ENCODE measurements at places on chromosomes 16 and 17. TPM values are rescaled to one million over a fixed set of nuclear protein-coding genes. Genes with fewer than 3 reads are reported as not detected.

DNA sequence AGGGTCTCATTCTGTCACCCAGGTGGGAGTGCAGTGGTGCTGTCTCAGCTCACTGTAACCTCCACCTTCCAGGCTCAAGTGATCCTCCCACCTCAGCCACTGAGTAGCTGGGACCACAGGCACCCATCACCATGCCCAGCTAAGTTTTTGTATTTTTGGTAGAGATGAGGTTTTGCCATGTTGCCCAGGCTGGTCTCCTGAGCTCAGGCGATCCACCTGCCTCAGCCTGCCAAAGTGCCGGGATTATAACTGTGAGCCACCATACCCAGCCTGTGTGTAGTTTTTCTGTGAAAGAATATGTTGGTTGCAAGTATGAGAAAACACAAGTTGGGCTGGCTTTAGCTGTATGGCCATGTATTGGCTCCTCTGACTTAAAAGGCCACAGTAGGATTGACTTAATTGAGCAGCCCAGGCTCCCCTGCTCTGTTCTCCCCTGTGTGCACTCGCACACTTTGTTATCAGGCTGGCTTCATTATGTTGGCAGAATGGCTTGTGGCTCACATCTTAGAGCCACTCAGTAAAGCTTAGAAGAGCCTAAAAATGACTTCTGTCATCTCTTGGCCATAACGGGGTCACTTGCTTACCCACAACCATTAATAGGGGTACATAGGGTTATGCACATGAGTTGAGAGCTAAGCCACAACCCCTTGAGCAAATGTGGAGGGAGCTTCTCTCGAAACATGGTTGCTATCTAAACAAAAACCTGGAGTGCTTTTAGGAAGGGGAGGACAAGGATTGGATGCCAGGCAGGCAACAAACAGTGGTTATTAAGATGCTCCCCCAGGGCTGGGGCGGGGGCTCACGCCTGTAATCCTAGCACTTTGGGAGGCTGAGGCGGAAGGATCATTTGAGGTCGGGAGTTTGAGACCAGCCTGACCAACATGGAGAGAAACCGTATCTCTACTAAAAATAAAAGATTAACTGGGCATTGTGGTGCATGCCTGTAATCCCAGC, 6.1 kb downstream of the HAPSTR1 start:
- no peak for DNase-seq

DNA sequence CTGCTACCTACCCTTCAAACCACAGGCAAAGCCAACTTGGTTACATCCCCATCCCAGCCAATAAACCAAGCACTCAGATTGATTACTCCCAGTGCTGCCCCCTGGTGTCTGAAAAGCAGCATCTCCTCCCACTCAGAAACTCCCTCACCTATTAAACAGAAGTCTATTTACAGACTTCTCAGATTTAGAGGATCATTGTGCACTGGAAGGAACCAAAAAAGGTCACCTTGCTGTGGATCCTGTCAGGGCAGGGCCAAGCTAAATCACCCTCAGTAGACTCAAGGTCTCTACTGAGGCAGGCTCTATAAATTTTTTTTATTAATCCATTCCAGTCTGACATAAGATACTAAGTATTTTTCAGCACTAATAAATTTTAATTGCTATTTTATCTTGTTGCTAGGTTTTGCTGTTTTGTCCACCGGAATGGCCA, 17.6 kb downstream of the HIGD1B start:
- DNase-seq, result peak; percentile 83

DNA sequence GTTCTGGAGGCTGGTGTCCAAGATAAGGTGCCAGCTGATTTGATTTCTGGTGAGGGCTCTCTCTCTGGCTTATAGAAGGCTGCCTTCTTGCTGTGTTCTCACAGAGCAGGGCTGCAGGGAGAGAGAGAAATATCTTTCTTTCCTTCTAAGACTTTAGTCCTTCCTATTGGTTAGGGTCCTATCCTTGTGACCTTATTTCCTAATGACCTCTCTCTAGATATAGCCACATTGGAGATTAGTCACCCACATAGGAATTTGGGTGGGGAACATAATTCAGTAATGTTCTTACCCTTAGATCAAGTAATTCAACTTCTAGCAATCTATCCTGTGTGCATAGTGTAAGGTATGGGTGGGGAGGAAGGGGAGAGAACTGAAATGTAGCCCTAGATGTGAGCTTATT, 18.0 kb upstream of the ABCA5 start:
- DNase-seq, result no peak

The CCL2 gene
- 0.77 TPM for total RNA-seq

The RDM1 gene
- total RNA-seq, result 3.5 TPM

The TNP2 gene
- not detected for total RNA-seq

The CEP295NL gene
- not detected for total RNA-seq

All from uterus (tissue), 4 donors.